Activated naive CD8-positive, alpha-beta T cell treated with anti-CD3 and anti-CD28 coated beads for 36 hours (primary cell): ENCODE measurements at places on chromosomes 12 and 14. TPM values are rescaled to one million over a fixed set of nuclear protein-coding genes. Genes with fewer than 3 reads are reported as not detected.
A peak's percentile ranks its signal among the peaks of the same experiment; 100 is the strongest.

DNA sequence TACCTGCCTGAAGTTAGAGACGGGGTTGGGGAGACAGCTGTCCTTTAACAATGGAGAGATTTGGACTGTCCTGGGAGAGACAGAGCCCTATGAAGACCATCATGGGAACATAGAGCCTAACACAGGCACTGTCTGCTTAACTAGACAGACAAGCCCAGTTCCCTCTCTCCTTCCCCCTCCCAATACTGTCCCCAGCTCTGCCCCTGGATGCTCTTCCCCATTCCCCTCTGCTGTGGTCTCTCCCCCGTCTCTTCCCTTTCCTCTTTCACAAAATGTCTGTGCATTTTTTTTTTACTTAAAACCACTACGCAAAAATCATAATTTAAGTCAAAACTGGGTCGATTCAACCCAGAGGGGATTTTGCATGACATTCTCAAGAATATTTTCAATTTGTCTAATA is 232.9 kb downstream of the CHST11 start:
- DNase-seq: no peak

DNA sequence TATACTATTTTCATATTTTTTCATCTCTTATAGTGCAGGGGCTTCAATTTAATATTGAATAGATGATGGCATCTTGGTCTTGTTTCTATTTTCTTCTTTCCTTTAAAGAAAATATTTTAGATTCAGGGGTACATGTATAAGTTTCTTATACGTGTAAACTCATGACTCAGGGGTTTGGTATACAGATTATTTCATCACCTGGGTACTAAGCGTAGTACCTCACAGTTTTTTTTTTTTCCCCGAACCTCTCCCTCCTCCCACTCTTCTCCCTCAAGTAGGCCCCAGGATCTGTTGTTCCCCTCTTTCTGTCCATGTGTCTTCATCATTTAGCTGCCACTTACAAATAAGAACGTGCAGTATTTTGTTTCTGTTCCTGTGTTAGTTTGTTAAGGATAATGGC is 172.6 kb downstream of the TMTC3 start:
- no peak for DNase-seq

GRCh38 chr12:108671110-108671509 is 37.4 kb upstream of the SELPLG start:
- DNase-seq: no peak

DNA sequence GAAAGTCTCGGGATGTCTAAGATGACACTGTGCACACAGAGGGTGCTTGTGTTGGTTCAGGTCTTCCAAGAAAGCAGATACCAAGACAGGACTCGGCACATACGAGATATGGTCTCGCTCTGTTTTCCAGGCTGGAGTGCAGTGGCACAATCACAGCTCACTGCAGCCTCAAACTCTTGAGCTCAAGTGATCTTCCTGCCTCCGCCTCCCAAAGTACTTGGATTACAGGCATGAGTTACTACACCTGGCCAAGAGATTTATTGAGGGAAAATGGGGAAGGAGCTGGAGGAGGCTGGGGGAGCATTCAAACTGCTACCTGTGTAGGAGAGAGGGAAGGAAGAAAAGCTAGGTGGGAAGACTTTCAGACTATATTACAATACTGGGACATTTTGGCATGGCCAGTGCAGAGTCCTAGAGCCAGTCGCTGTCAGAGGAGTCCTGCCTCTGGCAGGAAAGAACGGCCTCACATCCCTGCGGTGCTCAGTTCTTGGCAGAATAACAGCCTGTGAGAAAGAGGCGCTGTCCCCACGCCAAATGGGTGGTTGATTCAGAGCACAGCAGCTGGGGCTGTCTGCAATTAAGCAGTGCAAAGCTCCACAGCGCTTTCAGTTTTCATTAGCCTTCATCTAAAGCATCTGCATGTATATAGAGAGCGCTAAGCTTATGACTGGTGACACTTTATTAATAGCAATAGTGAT is 18.3 kb downstream of the SLC17A8 start:
- DNase-seq: no peak

- no peak for DNase-seq
Measured at GRCh38 chr12:29582146-29582545, 84.7 kb upstream of the OVCH1 start.

- no peak for DNase-seq
Measured at GRCh38 chr12:116313194-116313927, 35.9 kb upstream of the MED13L start.

DNA sequence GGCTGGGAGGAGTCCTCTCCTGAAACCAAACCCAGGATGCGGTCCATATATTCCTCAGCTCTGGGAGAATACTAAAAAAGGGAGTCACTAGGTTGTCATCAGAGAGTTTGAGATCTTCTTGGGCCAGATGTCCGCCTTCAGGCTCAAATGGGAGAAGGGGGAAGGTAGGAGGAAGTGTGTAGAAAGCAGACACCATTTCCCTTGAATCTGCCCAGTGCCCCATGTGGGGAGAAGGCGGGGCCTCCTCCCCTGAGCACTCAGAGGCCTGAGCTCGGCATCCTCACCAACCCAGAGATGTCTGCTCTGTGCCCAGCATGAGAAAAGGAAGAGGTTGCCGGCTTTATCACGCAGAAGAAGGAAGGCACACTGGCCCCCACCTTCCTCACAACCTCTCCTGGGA is 37.3 kb downstream of the LTBP2 start:
- DNase-seq: no peak

DNA sequence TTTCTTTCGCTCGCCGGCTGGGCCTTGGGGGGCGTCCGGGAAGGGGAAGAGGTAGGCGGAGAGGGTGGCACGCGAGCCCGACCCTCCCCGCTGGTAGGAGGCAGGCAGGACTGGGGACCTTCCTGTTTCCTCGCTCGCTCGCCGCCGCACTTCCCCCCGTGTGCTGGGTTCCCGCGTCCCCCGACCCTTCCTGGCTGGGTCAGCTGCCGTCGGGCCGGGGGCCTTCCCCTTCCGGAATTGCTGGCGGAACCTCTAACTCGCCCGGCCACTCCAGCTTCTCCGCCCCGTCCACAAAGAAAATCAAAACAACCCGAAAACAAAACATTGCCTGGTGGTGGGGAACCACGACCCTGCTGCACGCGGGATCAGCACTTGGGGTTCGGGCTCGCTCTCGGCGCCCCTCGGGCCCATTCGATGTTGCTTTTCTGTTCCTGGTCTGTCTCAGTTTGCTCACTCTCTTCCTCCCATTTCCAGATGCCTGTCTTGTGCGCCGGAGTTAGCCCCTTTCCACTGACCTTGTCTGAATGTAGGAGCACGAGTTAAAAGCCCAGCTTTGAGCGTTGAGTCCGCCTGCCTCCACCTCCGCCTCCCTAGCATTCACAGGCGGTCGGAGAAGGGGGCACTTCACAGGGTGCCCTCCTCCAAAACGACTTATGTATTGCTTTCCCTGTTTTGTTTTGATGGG is 581 bp downstream of the PAPOLA start:
- peak; percentile 16 for DNase-seq

DNA sequence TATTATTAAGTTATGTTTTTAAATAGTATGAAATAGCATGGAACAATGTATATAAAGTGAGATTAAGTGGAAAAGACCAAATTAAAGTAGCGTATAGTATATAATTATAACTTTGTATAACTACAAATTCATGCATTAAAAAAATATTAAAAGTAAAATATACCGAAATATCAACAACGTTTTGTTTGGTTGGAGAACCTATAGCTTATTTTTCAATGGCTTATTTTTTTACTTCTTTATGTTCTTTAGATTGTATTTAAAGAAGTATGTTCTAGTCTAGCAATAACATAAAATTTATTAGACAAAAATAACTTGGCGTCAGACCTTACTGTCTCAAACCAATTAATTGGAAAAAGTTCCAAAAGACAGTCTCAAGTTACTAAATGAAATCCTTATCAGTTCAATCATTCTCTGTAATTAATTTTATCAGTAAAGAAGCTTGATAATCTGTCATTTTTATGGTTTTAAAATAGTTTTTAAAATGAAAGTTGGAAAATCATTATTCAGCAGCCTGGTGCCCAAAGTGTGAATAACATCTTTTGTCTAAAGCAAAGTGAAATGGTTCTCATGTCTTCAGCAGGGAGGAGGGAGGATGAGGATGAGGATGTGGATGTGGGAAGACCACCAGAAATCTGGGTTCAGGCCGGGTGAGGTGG is 46.7 kb downstream of the IRAK3 start:
- DNase-seq: no peak

- DNase-seq: no peak
Measured at GRCh38 chr12:76260390-76260748, 87.8 kb downstream of the BBS10 start.

- no peak for DNase-seq
Measured at GRCh38 chr12:115983226-115983798, 294.2 kb downstream of the MED13L start.

GRCh38 chr14:92963301-92964123 is 40.6 kb downstream of the CHGA start:
- no peak for DNase-seq

GRCh38 chr12:46218322-46219095 is 50.3 kb downstream of the SLC38A1 start:
- DNase-seq: no peak

GRCh38 chr12:67698672-67699581 is 50.4 kb downstream of the DYRK2 start:
- peak; percentile 62 for DNase-seq

DNA sequence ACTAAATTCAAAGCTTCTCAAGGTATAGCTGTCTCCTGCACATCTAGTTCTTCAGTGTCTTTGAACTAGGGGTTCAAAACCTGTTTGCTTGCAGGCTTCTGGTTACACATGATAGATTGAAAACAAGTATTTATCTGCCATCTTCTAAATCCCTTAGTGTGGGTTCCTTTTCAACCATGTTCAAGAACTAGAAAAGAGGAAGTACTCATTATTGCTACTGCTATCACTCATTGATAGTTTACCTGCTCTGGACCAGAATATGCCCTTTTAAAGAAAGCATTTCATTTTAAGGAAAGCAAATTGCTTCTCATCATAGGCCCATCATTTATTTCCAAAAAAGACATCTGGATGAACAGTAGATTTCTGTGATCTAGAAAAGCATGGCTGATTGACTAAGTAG is 37.1 kb upstream of the VSX2 start:
- no peak for DNase-seq

DNA sequence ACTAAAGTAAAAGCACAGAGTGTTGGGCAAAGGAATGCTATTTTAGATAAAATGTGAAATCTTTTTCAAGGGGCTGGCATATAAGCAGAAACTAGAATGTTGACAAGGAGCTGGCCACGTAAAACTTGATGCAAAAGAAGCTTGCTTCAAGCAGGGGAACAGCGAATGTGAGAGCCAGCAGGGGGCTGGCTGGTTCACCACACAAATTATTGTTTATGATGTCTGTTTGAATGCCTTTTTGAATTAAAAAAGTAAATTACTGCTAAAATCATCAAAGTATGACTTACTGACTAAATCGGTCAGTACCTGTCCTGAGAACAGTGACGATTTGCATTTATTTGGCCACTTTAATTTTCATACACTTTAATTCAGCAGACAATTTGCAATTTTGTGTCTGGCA is 38.9 kb upstream of the TMTC2 start:
- no peak for DNase-seq

DNA sequence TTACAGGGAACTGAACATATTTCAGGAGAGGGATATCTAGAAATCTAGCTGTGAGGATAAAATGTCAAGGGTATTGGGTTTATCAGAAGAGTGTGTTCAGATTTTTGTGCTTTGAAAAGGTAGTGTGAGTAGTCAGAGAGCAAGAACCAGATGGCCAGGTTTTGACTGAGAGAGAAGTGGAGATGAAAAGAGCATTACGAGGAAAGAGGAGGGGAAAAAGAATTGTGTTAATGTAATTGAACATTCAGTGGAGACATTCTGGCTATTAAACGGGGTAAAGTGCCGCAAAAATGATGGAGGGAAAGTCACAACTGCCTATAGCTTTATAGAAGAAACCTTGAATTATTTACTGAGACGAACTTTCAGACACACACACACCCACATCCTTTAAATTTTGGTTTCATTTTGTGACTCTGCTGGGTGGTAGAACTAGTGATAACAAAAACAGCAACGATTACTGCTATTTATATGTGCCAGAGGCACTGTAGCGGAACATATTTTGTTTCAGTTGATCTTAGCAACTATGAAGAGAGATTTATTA is 213.6 kb downstream of the ERC1 start:
- DNase-seq: no peak

DNA sequence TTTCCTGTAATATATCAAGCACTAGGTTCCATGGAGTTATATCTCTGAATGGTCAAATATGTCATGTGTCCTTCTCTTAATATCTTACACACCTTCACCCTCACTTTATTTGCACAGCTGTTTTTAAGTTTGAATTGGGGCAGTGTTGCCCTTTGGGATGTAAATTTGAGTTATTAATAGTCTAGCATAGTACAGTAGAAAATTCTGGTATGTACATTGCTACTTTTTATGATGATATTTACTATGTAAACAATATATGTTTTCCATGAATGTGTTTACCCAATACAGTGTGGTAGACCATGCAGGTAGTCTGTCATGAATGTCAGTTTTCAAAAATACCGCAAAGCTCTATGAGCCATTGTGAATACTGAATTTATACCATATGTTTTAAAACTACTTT is 50.5 kb downstream of the METTL25 start:
- DNase-seq: no peak

RAB3IP gene
- 40.9 TPM for total RNA-seq

PTPRB gene
- total RNA-seq: not detected

NELL2 gene
- total RNA-seq: 120 TPM

NGB gene
- total RNA-seq: not detected
